Stimulated activated CD4-positive, alpha-beta T cell treated with anti-CD3 and anti-CD28 coated beads, Interleukin-1b, Interleukin-23, amount 100 ng/mL, for 48 hours (primary cell): ENCODE measurements at places on chromosomes 2 and 18.

DNA sequence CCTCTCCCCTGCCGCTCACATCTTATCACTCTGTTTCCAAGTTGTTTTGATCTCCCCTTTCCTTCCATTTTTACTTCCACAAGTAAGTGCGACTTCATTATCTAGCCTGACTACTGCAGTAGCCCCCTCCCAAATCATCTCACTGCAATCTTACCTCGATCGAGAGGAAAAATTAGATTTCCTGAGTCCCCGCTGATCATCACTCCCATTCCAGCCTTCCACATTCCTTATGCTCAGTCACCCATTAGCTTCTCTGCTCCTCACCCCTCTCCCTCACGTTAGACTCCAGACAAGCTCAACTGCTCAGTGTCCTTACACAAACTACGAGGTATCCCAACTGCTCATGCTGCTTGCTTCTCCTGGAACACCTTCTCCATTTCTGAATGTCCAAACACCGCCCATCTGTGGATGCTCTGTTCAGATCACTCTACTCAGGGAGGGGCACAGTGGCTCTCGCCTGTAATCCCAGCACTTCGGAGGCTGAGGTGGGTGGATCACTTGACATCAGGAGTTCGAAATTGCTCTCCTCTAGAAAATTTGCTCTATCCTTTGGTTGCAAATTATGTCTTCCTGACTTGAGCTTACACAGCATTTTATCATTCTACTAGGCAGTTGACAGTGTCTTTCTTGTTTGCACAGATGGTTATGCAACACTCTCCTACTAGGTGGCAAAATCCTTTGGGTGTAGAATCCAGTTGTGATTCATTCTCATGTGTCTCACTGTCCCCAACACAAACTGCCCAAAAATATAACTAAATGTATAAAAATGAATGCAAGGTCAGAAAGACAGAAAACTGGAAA is 96.5 kb downstream of the INO80D start:
- no peak for DNase-seq

GRCh38 chr2:9815076-9815475 is 28.2 kb upstream of the TAF1B start:
- no peak for DNase-seq

GRCh38 chr2:119315241-119315925 is 51.3 kb downstream of the C2orf76 start:
- DNase-seq = no peak

DNA sequence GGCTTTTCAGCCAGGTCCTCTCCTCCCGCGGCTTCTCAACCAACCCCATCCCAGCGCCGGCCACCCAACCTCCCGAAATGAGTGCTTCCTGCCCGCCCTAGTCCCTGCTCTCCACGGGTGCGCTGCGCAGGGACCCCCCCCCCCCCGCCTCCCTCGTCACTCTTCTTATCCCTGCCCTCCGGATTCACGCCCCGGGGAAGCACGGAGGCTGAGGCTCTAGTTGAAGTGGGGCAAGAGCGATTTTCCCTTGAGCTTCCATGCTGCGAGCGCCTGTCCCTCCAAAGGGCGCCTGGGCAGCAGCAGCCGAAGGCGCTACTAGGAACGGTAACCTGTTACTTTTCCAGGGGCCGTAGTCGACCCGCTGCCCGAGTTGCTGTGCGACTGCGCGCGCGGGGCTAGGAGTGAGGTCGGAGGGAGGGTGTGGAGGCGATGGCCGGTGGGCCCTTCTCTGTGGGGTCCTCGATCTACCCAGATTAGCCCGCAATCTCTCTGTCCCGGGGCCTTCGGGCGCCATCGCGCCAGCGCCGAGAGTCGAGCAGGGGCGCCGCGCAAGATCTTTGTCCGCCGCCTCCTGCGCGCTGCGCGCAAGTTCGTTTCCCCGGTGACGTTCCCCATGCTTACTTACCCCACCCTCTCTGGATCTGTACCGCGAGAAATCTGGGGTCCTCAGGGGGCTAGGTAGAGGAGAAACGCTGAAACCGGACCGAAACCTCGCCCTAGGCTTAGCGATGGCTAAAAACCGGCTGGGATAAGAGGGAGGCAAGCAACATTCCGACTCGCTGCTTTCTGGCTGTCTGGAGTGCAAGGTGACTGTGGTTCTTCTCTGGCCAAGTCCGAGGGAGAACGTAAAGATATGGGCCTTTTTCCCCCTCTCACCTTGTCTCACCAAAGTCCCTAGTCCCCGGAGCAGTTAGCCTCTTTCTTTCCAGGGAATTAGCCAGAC is 677 bp downstream of the GAD1 start:
- peak; percentile 23 for DNase-seq

- DNase-seq = no peak
Measured at GRCh38 chr18:76367168-76368125, 127.6 kb downstream of the ZNF516 start.

- no peak for DNase-seq
Measured at GRCh38 chr2:146041274-146041910, 1521.5 kb upstream of the ZEB2 start.

DNA sequence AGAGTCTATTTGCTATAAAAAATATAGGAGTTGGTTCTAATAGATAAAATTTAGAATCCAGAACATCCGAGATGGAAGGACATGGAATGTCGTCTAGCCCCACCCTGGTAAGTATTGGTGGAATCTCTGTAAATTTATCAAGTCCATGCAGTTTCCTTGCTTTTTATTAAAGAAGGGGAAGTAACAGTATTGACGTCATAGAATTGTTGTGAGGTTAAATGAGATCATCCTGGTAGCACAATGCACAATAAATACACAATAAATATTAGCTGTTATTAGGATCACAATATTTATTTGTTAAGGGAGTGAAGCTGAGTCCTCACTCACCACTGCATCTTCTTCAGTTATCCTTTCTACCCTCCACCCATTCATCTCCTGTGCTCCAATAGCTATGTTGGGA is 16.7 kb upstream of the TMEM177 start:
- DNase-seq = no peak
